ENCODE measurements at places on chromosomes 3 and 15.

DNA sequence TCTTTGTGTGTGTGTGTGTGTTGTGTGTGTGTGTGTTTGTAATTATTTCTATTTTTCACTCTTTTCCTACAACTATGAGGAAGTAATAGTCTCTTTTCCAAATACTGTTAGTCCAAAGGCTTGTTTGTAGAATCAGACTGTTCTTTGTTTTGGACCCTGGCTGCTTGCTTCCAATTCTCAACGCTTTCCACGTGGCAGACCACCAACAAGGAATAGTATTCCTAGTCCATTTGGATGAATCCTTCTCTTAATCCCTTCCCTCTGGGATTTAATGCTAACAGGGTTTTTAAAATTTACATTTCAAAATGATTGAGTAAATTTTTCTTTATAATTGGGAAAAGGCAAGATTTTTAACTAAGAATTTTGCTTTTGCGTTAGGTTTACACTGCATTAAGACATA, 62.7 kb downstream of the ADAMTSL3 start:
- no peak for DNase-seq

- no peak for DNase-seq
These were observed 92.2 kb downstream of the LINGO1 start for GRCh38 chr15:77540312-77541060.

GRCh38 chr3:148077318-148077923, 620.3 kb upstream of the AGTR1 start:
- DNase-seq = no peak

- no peak for DNase-seq
These were observed 244.4 kb upstream of the STAC start for GRCh38 chr3:36135863-36136262.

DNA sequence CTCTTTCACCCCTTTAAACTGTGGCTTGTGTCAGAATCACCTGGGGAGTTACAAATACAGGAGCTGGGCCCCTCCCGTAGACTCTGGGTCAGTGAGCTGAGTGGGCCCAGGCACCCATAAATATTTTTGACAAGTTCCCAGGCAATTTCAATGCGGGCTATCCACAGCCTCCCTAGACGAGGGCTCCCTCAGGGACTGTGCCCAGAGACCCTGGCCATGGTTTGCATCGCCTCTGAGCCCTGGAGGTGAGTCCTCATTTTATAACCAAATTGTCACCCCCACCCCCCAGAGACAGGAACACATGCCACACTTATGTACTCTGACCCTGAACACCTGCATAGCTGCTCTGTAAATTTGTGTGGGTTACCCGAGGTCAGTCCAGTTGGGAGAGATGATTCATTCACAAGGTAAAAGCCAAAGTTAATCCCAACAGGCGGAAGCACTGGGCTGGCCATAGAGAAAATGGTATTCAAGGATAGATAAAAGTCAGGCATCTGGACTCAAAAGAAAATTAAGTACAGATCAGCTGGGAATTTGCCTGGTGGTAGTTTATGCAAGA, 146.5 kb upstream of the SLC6A11 start:
- no peak for DNase-seq

GRCh38 chr3:101902041-101902440, 52.7 kb downstream of the NFKBIZ start:
- DNase-seq = no peak

Data from NK-92 treated with Interleukin-12 subunit alpha and Interleukin-12 subunit beta, amount 100 ng/mL, for 24 hours (cell line).